ENCODE measurements at places on chromosomes 16 and 17. TPM values are rescaled to one million over a fixed set of nuclear protein-coding genes. Genes with fewer than 3 reads are reported as not detected.

DNA sequence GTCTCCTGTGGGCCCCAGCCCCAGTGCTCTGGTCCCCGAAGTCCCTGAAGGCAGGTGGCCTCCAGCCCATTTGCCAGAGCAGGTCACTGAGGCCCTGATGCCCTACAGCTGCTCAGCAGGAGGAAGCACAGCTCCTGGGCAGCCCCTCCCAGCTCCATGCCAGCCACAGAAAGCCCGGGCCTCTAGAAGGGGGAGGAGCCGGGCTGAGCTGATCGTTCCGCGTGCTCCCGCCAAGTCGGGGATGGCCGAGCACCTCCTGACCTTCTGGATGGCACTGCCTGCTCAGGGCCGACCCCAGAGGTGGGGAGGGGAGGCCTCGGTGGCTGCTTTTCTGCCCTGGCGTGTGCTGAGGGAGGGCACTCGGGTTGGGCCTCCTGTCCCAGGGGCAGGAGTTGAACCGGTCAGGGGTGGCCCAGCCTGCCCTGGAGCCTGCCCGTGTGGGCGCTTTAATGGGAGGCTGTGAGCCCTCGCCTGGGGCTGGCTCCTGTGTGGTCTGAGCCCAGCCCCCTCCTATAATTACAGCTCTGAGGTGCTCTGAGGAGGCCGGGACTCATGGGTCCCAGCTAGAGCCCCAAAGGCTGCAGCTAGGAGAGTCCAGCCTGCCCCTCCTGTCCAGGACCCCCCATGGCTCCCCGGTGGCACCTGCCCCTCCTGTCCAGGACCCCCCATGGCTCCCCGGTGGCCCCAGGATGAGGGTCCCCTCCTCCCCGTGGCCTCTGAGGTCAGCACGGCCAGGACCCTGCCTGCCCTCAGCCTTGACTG, 29.7 kb downstream of the ZFPM1 start:
- H3K36me3 ChIP-seq = no peaks in the 10 kb centered on the region
- no peak overlapping the region for H3K4me3 ChIP-seq
- no peak overlapping the region for H3K27ac ChIP-seq
- no peaks in the 10 kb centered on the region for H3K27me3 ChIP-seq
- H3K4me1 ChIP-seq = no peaks in the 10 kb centered on the region
- DNase-seq = no peak

- no peaks in the 10 kb centered on the region for H3K36me3 ChIP-seq
- peaks cover 6% of the 10 kb centered on the region for H3K27me3 ChIP-seq
- no peaks in the 10 kb centered on the region for H3K4me1 ChIP-seq
These were observed 148.8 kb downstream of the ENGASE start for GRCh38 chr17:79223471-79223870.

GRCh38 chr17:82244413-82245133, 15.7 kb downstream of the SLC16A3 start:
- no peaks in the 10 kb centered on the region for H3K27me3 ChIP-seq
- H3K4me1 ChIP-seq = peaks cover 38% of the 10 kb centered on the region
- DNase-seq = peak; percentile 55
- no peak overlapping the region for H3K27ac ChIP-seq
- H3K4me3 ChIP-seq = no peak overlapping the region

- H3K27ac ChIP-seq = no peak overlapping the region
- H3K27me3 ChIP-seq = no peaks in the 10 kb centered on the region
- no peaks in the 10 kb centered on the region for H3K4me1 ChIP-seq
- no peak overlapping the region for H3K4me3 ChIP-seq
- DNase-seq = peak; percentile 6
- no peaks in the 10 kb centered on the region for H3K36me3 ChIP-seq
These were observed 19.9 kb downstream of the ZNF200 start for GRCh38 chr16:3214904-3215600.

DNA sequence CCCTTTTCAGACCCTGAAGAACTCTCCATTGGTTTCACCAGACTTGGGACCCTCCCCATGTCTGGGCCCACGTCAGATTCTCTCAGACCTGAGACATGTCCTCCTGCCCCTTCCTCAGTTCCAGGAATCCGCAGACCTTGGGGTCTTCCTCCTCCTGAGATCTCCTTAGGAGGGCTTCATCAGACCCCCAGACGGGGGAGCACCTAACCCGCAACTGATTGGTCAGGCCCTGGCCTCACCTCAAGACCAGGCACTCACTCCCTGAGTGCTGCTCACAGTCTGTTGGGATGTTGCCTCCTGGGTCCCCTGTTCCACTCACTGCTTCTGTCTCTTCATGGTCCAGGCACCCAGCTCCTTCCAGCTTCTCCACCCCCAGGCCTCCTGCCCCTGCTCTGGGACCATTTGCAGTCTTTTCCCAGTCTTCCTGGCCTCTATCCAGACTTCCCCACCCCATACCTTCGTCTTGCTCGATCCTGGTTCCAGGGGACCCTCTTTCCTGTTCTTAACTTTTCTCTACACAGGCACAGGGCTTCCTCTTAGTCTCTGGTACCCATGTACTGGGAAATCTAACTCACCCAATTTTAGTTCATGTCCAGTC, 1.2 kb downstream of the GID4 start:
- peak overlapping the region; percentile 48 for H3K27ac ChIP-seq
- H3K4me3 ChIP-seq = peak overlapping the region; percentile 74
- peaks cover 15% of the 10 kb centered on the region for H3K4me1 ChIP-seq

GRCh38 chr17:50044483-50044882, 11.4 kb upstream of the ITGA3 start:
- H3K4me3 ChIP-seq = no peak overlapping the region
- H3K4me1 ChIP-seq = peaks cover 14% of the 10 kb centered on the region
- H3K27me3 ChIP-seq = no peaks in the 10 kb centered on the region
- no peaks in the 10 kb centered on the region for H3K36me3 ChIP-seq
- H3K27ac ChIP-seq = no peak overlapping the region
- no peak for DNase-seq

GRCh38 chr16:15435216-15435864, 952 bp downstream of the BMERB1 start:
- H3K27me3 ChIP-seq = no peaks in the 10 kb centered on the region
- H3K4me1 ChIP-seq = peaks cover 9% of the 10 kb centered on the region
- DNase-seq = no peak
- peak overlapping the region; percentile 54 for H3K27ac ChIP-seq
- H3K36me3 ChIP-seq = no peaks in the 10 kb centered on the region

GRCh38 chr16:71709229-71709781, 15.2 kb downstream of the PHLPP2 start:
- no peaks in the 10 kb centered on the region for H3K36me3 ChIP-seq
- DNase-seq = peak; percentile 82
- H3K4me1 ChIP-seq = peaks cover 11% of the 10 kb centered on the region
- no peak overlapping the region for H3K27ac ChIP-seq

DNA sequence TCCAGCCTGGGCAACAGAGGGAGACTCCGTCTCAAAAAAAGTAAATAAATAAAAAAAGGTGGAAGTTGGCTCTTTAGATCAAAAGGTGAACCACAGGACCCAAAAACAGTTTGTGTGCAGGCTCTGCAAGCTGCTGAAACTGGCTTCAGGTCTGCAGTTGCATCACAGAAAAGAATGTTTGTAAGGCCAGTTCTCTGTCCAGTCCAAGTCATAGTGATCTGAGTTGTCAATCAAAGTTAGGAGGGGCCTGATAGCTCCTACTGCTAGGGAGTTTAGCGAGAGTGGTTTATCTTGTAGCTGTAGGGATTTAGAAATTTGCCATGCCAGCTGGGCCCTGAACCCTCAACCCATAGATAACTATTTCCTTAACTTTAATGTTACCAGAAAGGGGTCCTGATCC, 101.2 kb upstream of the CACNG5 start:
- DNase-seq = no peak
- no peak overlapping the region for H3K4me3 ChIP-seq
- peaks cover 8% of the 10 kb centered on the region for H3K36me3 ChIP-seq
- H3K27me3 ChIP-seq = no peaks in the 10 kb centered on the region

DNA sequence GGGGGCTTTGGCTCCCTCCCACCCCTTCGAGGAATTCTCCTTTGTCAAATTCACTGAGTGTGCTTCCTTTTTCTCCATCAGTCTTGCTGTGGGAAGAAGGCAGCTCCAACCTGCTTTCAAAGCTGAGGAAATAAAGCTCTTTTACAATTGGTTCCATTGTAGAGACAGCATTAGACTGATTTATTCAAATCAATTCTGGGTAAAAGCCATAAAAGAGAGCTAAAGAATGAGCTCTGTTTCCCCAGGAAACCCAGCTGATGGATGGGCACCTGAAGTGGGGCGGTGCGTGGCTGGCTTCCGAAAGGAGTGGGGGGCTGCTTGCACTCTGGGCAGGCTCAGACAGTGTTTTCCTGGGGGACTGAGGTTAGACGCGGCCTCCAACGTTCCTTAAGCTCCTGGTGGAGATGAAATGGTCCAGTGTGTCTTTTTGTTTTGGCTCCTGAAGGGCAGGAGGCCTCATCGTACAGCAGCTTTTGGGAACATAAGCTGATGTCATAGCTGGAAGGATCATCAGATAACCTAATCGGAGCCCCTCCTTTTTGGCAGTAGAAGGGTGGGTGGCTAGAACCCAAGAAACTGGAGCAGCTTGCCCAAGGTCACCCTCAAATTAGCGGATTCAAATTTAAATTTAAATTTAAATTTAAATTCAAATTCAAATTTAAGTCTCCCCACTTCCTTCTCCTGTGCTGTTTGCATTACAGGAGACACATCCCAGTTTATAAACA, 128.5 kb upstream of the EEF2KMT start:
- H3K27ac ChIP-seq = no peak overlapping the region
- no peaks in the 10 kb centered on the region for H3K27me3 ChIP-seq
- H3K4me1 ChIP-seq = no peaks in the 10 kb centered on the region
- no peak overlapping the region for H3K4me3 ChIP-seq

DNA sequence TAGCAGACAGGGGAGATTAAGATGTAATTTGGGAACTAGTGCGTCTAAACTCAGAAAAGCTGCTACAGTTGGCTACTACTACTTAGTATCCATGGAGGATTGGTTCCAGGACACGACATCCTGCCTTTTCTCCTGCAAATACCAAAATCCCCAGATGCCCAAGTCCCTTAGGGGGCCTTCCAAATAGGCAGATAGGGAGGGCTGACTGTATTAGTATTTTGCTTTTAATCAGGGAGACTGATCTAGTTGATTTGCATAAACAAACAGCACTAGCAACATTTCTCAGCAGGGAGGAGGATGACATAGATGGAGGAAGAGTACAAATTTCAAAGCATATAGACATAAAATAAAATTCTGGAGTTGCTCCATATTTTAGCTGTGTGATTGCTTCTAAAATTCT, 621.6 kb upstream of the GOT2 start:
- no peaks in the 10 kb centered on the region for H3K27me3 ChIP-seq
- no peak overlapping the region for H3K4me3 ChIP-seq
- H3K27ac ChIP-seq = no peak overlapping the region
- H3K4me1 ChIP-seq = no peaks in the 10 kb centered on the region
- no peak for DNase-seq
- no peaks in the 10 kb centered on the region for H3K36me3 ChIP-seq

GRCh38 chr16:55488306-55488705, 9.3 kb downstream of the MMP2 start:
- H3K36me3 ChIP-seq = peaks cover 58% of the 10 kb centered on the region
- peaks cover 22% of the 10 kb centered on the region for H3K4me1 ChIP-seq
- DNase-seq = no peak
- peak overlapping the region; percentile 95 for H3K27ac ChIP-seq

GRCh38 chr16:4002121-4002520, 114.1 kb downstream of the ADCY9 start:
- H3K27ac ChIP-seq = no peak overlapping the region
- no peak overlapping the region for H3K4me3 ChIP-seq
- no peak for DNase-seq
- H3K27me3 ChIP-seq = no peaks in the 10 kb centered on the region
- H3K36me3 ChIP-seq = no peaks in the 10 kb centered on the region
- peaks cover 19% of the 10 kb centered on the region for H3K4me1 ChIP-seq

- H3K4me3 ChIP-seq = no peak overlapping the region
- no peaks in the 10 kb centered on the region for H3K36me3 ChIP-seq
- H3K4me1 ChIP-seq = no peaks in the 10 kb centered on the region
- H3K27me3 ChIP-seq = peaks cover 2% of the 10 kb centered on the region
These were observed 15.8 kb upstream of the RBBP6 start for GRCh38 chr16:24523569-24523968.

GRCh38 chr17:20284022-20284421, 183.3 kb downstream of the LGALS9B start:
- H3K36me3 ChIP-seq = no peaks in the 10 kb centered on the region
- no peak overlapping the region for H3K4me3 ChIP-seq
- no peak overlapping the region for H3K27ac ChIP-seq
- no peaks in the 10 kb centered on the region for H3K4me1 ChIP-seq

- H3K4me3 ChIP-seq = no peak overlapping the region
- no peak overlapping the region for H3K27ac ChIP-seq
- H3K36me3 ChIP-seq = no peaks in the 10 kb centered on the region
- H3K4me1 ChIP-seq = peaks cover 4% of the 10 kb centered on the region
- DNase-seq = no peak
These were observed 45.7 kb downstream of the SPOP start for GRCh38 chr17:49632201-49632600.

DNA sequence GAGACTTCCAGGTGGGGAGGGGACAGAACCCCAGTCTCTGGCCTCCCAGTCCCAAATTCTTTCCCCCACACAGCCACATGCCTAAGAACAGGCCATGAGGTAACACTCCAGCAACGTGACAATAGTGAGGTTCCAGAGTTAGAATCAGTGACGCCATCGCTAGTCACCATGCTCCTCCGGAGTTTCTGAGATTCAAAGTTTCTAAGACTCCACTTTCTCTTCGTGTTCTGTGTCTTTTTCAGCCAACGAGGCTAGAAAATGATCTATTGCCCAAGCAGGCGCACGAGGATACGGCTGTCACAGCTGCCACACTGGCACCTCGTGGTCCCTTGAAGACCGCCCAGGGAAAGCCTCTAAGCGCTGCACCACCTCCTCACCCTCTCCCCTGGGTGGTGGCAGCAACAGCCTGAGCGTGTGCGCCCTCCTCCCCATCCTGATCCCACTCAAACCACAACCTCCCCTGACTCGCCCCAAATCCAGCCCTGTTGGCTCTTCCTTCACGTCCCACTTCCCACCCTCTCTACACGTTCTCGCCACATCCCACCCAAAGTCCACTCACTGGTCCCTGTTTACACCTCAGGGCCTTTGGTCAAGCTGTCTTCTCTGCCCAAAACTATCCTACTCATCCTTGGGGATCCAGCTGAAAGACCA, 1.0 kb downstream of the MCRIP1 start:
- peaks cover 7% of the 10 kb centered on the region for H3K4me1 ChIP-seq
- peak overlapping the region; percentile 91 for H3K27ac ChIP-seq
- peak overlapping the region; percentile 82 for H3K4me3 ChIP-seq
- no peak for DNase-seq
- no peaks in the 10 kb centered on the region for H3K27me3 ChIP-seq

- no peak for DNase-seq
- H3K27me3 ChIP-seq = no peaks in the 10 kb centered on the region
These were observed 151.0 kb downstream of the SHISA9 start for GRCh38 chr16:13052431-13052830.

OTOP2 gene
- total RNA-seq = not detected

IRF8 gene
- total RNA-seq = not detected

CSF3 gene
- not detected for total RNA-seq

PHF12 gene
- 14.2 TPM for total RNA-seq

PPY gene
- total RNA-seq = not detected

TNK1 gene
- 0.66 TPM for total RNA-seq

TPSAB1 gene
- total RNA-seq = not detected

CDH13 gene
- total RNA-seq = 21.1 TPM

KRT15 gene
- not detected for total RNA-seq

CYB5B gene
- 87.4 TPM for total RNA-seq

EFNB3 gene
- 0.26 TPM for total RNA-seq

ZFPM1 gene
- total RNA-seq = 2.1 TPM

KRTAP4-3 gene
- not detected for total RNA-seq

INCA1 gene
- total RNA-seq = 0.33 TPM

CEP20 gene
- total RNA-seq = 60.9 TPM

All from fibroblast of lung (primary cell).